Activated T-helper 2 cell treated with anti-CD3 and anti-CD28 coated beads, Interferon-gamma antibody, Interleukin-2, Interleukin-4, amounts not matched to agents 10 μg/mL and 5 μg/mL and 100 μg/mL, durations not matched to agents 14 hours and 24 hours and 36 hours (primary cell): ENCODE measurements at places on chromosomes 1 and 21. TPM values are rescaled to one million over a fixed set of nuclear protein-coding genes. Genes with fewer than 3 reads are reported as not detected.

DNA sequence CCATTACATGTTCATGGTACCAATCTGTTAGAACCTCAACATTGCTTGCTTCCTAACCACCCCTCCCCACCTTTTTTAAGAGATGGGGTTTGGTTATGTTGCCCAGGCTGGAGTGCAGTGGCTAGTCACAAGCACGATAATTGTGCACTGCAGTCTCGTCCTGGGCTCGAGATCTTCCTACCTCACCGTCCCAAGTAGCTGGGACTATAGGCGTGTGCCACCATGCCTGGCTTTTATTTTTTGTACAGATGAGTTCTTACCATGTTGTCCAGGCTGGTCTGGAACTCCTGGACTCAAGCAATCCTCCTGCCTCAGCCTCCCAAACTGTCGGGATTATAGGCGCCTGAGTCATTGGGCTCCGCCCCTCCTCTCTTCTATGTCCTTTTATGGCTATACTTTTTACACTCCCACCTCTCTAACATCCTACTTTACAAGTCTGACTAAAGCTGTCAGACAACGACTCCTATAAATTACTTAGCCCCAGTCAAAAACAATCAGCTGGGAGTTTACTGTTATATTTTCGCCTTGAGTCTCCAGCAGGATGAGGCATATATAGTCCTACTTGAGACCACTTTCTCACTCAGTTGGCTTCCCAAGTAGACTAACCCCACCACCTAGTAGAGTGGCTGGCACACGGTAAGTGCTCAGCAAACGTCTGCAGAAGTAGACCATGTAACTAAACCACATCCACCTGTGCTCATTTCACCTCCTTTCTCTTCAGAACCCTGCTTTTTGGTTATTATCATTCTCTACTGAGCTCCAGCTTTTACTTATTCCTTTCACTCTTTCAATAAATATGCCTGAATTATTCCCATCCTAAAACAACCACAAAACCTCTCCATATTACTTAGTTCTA is 13.8 kb downstream of the ENSA start:
- H3K4me3 ChIP-seq, result peak overlapping the region; percentile 34
- peaks cover 77% of the 10 kb centered on the region for H3K36me3 ChIP-seq
- peak overlapping the region; percentile 64 for H3K27ac ChIP-seq
- no peak for DNase-seq
- no peaks in the 10 kb centered on the region for H3K27me3 ChIP-seq

The KPRP gene
- not detected in 2 replicates for total RNA-seq

DNA sequence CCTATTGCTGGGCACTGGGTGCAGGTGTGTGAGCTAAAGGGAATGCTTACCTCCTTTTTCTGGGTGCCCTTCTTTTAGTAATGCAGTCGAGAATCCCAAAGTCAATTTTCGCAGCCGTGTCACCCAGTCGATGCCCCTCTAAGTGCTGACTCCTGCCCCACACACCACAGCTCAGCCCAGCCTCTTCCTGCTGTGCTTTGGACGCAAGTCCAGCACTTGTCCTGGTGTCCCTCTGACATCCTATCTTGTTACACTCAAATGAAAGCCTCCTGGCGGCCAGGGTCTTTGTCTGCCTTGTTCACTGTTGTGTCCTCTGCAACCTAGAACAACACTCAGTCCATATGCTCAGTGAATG is 58.5 kb upstream of the RUNX3 start:
- peaks cover 76% of the 10 kb centered on the region for H3K4me1 ChIP-seq
- no peak for DNase-seq
- no peak overlapping the region for H3K4me3 ChIP-seq

- no peak overlapping the region for H3K4me3 ChIP-seq
- no peaks in the 10 kb centered on the region for H3K27me3 ChIP-seq
- H3K4me1 ChIP-seq, result peaks cover 9% of the 10 kb centered on the region
- H3K27ac ChIP-seq, result no peak overlapping the region
- no peak for DNase-seq
- H3K36me3 ChIP-seq, result no peaks in the 10 kb centered on the region
Observed at GRCh38 chr1:246066573-246066972, 440.5 kb downstream of the SMYD3 start.

The ELF3 gene
- total RNA-seq, result 0.62 and 0.97 TPM in 2 replicates

The CACHD1 gene
- total RNA-seq, result 0.14 TPM in 2 replicates

DNA sequence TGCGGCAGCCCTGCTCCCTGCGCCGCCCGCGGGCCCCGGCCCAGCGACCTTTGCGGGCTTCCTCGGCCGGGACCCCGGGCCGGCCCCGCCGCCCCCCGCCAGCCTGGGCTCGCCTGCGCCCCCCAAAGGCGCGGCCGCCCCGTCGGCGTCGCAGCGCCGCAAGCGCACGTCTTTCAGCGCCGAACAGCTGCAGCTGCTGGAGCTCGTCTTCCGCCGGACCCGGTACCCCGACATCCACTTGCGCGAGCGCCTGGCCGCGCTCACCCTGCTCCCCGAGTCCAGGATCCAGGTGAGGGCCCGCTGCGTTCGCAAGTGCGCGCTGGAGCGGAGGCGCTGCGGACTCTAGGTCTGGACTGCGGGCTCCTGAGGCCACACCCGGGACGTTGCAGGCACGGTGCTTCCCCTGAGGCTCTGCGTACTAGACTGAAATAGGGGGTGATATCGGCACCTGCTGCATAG is 351 bp downstream of the MIXL1 start:
- peaks cover 30% of the 10 kb centered on the region for H3K27me3 ChIP-seq
- peaks cover 1% of the 10 kb centered on the region for H3K4me1 ChIP-seq
- no peak overlapping the region for H3K27ac ChIP-seq
- H3K36me3 ChIP-seq, result no peaks in the 10 kb centered on the region
- DNase-seq, result no peak

DNA sequence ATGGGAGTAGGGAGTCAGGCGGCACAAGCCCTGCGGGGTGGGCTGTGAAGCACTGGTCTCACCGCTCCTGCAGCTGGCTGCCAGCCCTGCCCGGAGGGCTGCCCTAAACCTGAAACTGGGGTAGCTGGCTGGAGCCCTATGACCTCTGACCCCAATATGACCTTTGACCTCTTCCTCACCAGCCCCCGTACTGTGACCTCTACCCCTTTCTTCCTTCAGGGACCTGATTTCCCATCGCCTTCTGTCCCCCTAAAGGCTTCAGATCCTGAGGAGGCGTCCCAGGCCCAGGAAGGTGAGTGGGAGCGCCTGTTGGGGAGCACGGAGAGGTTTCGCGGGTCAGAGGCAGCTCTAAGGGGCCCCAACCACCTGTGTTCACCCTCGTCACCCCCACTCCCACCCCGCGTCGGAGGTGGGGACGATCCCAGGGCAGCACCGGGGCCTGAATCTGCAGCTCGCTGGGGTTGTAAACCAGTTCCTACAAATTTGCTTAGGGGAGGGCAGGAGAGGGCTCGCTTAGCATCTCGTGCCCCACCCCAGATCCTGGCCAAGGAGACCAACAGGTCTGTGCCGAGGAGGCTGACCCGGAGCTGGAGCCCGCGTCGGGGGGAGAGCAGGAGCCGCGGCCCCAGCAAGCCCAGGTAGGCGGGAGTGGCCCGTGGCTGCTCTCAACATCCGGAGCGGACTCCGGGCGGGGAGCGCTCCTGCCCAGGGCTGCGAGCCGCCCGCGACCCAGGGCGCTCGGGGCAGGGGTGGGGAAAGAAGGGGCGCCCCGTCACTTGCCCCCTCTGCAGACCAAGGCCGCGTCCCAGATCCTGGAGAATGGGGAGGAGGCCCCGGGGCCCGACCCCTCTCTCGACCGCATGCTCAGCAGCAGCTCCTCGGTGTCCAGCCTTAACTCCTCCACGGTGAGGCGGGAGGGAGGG is 7.3 kb downstream of the SYTL1 start:
- H3K27ac ChIP-seq, result no peak overlapping the region
- peak overlapping the region; percentile 30 for H3K4me3 ChIP-seq
- no peak for DNase-seq
- H3K36me3 ChIP-seq, result peaks cover 30% of the 10 kb centered on the region
- H3K27me3 ChIP-seq, result no peaks in the 10 kb centered on the region

The DENND2D gene
- 139 and 143 TPM in 2 replicates for total RNA-seq

DNA sequence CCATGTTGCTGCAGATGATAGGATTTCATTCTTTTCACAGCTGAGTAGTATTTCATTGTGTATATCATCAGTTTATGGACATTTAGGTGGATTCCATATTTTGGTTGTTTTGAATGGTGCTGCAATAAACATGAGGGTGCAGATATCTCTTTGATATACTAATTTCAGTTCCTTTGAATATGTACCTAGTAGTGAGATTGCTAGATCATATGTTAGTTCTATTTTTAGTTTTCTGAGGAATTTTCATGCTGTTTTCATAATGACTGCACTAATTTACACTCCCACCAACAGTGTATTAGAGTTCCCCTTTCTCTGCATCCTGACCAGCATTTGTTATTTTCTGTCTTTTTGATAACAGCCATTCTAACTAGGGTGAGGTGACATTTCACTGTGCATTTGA is 82.1 kb downstream of the BRINP2 start:
- H3K27ac ChIP-seq, result no peak overlapping the region
- H3K27me3 ChIP-seq, result no peaks in the 10 kb centered on the region
- no peak for DNase-seq

GRCh38 chr1:171460018-171460620 is 25.2 kb upstream of the PRRC2C start:
- H3K27ac ChIP-seq, result no peak overlapping the region
- no peak overlapping the region for H3K4me3 ChIP-seq
- no peak for DNase-seq

- H3K27ac ChIP-seq, result no peak overlapping the region
- no peak overlapping the region for H3K4me3 ChIP-seq
- H3K4me1 ChIP-seq, result no peaks in the 10 kb centered on the region
- no peaks in the 10 kb centered on the region for H3K36me3 ChIP-seq
Observed at GRCh38 chr1:59631561-59632255, 183.0 kb upstream of the HOOK1 start.

- H3K4me1 ChIP-seq, result peaks cover 5% of the 10 kb centered on the region
- H3K27ac ChIP-seq, result no peak overlapping the region
- no peak for DNase-seq
- H3K4me3 ChIP-seq, result no peak overlapping the region
Observed at GRCh38 chr21:33668620-33669019, 26.3 kb downstream of the ITSN1 start.

DNA sequence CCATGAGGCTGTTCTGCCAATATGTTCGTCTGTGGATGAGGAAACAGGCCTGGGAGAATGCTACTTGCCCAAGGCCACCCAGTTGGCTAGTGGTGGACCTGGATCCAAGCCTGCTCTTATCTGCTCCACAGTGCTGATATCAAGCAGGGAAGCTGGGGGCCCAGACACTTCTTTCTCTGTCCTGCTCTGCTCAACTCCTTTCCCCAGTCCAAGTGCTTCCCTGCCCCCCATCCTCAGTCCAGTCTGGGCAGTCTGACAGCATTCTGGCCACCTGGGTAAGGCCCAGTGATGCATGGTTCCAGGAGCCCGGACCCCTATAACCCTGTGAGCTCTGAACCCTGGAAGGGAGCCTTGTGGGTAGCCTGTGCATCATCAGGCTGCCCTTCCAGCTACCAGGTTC is 4.2 kb upstream of the PAQR7 start:
- peaks cover 10% of the 10 kb centered on the region for H3K27me3 ChIP-seq
- H3K27ac ChIP-seq, result no peak overlapping the region
- no peak for DNase-seq
- peaks cover 6% of the 10 kb centered on the region for H3K4me1 ChIP-seq

GRCh38 chr1:15508700-15509487 is 15.1 kb downstream of the CASP9 start:
- peaks cover 25% of the 10 kb centered on the region for H3K36me3 ChIP-seq
- no peak for DNase-seq
- peaks cover 12% of the 10 kb centered on the region for H3K4me1 ChIP-seq
- no peaks in the 10 kb centered on the region for H3K27me3 ChIP-seq

DNA sequence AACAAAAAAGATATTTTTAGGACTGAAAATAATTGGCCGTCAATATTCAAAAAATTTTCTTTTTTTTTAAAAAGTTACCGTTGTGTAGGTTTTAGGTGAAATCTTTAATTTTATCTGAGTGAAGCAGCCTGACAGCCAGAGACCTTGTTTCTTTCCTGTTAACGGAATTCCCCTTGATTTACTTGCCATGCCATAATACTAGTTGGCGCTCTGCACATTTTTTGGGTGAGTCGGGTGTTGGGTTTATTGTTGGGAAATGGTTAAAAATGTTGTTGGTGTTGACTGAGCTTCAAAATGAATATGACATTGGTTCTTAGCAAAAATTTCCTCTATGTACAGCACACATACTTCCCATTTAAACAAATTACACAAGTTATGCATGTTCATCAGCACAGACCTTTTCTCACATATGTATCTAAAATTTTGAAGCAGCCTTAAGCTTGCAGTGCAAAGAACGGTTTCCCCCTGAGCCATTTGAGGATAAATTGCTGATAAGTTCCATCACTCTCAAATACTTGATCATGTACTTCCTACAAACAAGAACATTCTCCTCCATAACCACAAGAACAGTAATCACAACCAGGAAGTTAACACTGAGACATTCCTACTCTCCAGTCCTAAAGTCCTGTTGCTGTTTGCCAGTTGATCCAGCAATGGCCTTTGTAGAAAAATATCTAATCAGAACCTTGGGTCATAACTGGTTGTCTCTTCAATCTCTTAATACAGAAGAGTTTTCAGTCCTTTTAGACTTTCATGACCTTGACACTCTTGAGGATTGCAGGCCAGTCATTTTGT is 34.2 kb downstream of the CAMTA1 start:
- no peak overlapping the region for H3K4me3 ChIP-seq
- peaks cover 4% of the 10 kb centered on the region for H3K36me3 ChIP-seq
- H3K27ac ChIP-seq, result no peak overlapping the region
- no peak for DNase-seq
- no peaks in the 10 kb centered on the region for H3K27me3 ChIP-seq
